ENCODE measurements at places on chromosomes 12 and 14.

- no peak for DNase-seq
These were observed at the start of gene KLHL33 for GRCh38 chr14:20435582-20436362. KLHL33 (minus strand) TSS chr14:20436166; CDS start chr14:20435811, 355 bp downstream.

GRCh38 chr12:108914121-108914531, 34.2 kb downstream of the DAO start:
- DNase-seq: no peak

DNA sequence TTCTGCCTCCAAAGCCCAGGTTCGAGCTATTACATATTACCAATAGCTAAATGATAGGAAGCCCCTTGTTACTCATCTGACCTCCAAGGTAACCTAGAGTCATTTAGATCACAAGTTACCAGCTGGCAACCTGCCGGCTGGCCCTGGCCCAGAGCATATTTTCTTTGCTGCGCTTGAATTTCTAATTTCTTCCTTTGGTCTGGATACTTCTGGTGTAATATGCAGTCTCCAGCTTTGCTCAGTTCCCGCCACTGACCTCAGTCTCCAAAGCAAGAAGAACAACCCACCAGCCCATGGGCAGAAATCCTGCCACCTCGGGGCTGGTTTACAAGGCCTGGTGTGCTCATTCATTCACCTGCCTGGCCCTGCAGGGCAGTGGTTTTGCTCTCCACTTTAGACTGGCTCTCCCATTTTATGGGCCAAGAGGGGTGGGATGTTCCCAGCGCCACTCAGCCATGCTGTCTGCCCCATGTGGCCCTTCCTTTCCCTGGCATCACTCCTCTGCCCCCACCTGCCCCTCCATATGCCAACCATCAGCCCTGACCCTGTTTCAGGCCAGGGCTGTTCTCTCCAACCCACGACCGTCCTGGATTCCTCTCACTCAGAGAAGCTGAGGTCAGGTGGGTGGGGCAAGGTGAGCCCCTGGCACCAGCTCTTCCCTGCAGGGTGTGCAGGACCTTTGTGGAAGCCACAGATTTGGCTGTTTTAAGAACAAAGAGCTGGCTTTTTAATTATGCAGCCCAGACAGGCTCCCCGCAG, 76.0 kb downstream of the PRIMA1 start:
- DNase-seq: no peak

- no peak for DNase-seq
These were observed 233.4 kb downstream of the SPTSSA start for GRCh38 chr14:34228650-34228976.

DNA sequence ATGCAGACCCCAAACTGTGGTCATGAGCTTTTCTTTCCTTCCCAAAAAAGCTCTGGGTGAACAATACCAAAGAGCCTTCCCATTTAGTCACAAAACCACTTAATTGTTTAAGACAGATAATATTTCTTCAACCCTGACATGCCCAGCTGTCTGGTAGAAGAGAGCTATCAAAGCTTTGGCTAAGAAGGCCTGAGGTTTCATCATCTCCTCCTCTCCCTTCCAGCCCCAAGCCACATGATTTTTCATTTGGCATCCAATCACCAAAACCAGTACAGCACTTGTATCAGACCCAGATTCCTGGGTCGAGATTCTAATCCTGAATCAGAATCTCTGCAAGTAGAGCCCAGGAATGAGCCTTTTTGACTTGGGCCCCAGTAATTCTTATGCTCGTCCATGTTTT, 199.6 kb upstream of the TMEM260 start:
- no peak for DNase-seq

- DNase-seq: no peak
These were observed 42.5 kb upstream of the PPP1CC start for GRCh38 chr12:110785240-110785639.

GRCh38 chr12:64059685-64060084, 162.4 kb downstream of the KICS2 start:
- no peak for DNase-seq

- no peak for DNase-seq
These were observed 115.7 kb downstream of the PCNX1 start for GRCh38 chr14:71022939-71023338.

DNA sequence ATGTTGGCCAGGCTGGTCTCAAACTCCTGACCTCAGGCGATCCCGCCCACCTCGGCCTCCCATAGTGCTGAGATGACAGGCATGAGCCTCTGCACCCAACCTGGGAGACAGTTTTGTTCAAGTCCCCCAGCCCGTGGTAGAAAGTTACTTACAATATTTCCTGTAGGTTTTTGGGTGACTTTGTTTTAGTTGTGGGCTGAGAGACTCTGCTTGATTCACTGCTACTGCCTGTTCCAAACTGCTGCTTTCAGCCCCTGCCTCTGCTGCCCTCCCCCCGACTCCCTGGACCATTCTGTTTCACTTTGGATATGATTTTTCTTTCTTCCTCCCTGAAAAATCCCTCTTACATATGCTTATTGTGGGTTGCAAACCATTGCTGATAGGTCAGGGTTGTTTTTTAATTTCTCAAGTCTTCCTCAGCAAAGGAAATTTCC, 13.4 kb upstream of the PCNX1 start:
- DNase-seq: no peak

GRCh38 chr12:96057986-96058553, 22.7 kb upstream of the LTA4H start:
- DNase-seq: no peak

GRCh38 chr12:70268972-70269371, 25.7 kb downstream of the CNOT2 start:
- DNase-seq: no peak

- DNase-seq: peak; percentile 88
These were observed 446 bp upstream of the SPATS2 start for GRCh38 chr12:49366652-49367380.

- no peak for DNase-seq
These were observed 95.0 kb downstream of the SYT1 start for GRCh38 chr12:78959556-78959955.

DNA sequence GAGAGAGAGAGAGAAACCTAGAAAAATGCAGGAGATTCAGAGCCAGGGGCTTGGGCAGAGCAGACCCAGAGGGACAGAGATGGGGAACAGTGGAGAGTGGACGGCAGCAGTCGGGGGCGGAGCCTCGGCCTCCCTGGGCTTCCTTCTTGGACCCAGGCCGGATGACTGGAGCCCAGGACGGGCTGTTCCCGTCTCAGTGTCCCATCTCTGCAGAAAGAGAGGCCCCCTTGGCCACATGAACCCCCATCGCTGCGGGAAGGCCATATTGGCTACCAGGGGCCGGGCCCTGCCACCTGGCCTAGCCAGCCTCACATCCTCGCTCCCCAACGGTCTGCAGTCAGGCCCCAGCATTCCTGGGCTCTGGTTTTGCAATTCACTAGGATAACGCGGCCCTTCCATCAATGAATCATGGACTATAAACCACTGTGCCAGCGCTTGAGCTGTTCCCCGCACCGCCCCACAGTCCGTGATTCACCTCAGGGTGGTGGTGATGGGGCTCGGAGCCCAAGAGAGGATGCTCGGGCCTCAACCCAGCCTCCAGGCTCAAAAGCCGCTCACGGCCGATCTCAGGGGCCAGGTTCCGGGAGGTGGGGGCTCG, 116.5 kb downstream of the RFLNA start:
- no peak for DNase-seq

DNA sequence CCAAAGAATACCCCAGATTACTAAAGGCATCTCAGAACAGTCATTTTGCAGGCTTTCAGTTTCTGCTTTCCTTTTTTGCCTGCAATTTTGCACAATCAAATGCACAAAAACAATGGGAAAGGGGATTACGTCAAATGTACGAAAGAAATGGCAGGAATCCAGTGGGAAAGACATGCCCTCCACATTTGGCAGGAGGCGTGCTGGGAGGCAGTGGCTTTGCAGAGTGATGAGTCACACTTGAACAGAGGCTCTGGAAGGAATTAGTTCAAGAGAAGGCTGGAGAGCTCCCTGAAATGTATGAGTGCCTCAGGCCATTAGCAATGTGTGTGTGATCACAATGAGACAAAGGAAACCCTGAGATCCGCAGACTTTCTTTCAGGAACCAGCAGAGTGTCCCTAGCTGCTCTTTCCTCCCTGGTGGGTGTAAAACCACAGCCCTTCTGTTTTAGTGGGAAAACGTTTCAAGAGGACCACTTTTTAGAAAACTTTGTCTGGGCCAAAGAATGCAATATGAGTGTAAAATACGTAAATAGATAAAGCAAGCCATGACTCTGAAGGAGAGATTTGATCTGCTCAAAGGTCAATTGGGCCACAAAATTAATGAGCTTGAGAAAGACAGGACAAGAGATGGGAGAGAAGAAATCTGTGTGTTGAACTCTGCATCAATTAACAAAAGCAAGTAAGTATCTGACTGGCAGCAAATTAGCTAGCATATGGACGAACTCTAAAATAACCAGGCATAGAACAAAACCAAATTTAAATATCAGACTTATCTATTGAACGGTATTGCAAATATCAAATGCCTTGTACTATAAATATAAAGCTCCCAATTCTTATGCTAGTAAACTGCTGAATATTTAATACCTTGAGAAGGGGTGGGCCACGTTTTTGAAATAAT, 155.4 kb upstream of the PDE3A start:
- no peak for DNase-seq

DNA sequence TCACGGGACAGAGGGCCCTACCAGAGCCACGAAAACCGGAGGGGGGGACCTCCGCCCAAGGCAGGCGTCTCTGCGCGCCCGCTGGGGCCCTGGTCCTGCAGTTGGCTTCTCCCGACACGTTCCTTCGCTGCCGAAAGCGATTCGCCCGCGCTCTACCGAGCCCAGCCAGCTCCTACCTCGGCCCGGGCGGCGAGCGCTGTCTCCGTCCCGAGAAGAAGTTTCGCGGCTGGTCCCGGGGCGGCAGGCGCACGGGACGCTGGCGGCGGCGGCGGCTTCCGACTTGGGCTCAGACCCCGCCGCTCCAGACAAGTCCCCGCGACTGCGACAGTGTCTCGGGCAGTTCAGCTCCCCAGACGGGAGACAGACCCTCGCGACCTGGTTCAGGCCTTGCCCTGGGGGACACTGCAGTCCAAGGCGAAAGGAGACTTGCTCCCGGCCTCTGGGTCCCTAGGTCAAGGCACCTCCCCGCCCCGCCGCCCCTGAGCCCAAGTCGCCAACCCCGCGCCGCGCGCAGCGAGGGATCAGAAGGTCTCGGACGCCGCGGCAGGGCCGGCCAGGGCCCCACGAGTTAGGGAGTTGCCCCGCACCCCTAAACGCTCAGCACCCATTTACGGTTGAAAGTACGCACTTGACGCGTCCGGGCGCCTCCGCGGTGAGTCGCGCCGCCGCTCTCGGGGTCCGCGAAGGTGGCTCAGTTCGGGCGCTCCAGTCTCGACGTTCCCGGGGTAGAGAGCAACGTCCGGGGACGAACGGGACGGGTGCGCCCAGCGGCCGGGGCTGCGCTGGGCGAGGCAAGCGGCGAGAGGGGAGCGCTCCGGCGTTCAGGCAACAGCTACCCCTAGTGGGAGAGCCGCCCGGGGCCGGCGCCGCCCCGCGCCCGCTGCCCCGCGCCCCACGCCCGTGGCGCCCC, 1.4 kb upstream of the DIO3 start:
- DNase-seq: no peak

GRCh38 chr12:5809586-5809985, 135.5 kb downstream of the ANO2 start:
- DNase-seq: no peak

GRCh38 chr12:67573566-67573965, 75.0 kb upstream of the DYRK2 start:
- DNase-seq: no peak

DNA sequence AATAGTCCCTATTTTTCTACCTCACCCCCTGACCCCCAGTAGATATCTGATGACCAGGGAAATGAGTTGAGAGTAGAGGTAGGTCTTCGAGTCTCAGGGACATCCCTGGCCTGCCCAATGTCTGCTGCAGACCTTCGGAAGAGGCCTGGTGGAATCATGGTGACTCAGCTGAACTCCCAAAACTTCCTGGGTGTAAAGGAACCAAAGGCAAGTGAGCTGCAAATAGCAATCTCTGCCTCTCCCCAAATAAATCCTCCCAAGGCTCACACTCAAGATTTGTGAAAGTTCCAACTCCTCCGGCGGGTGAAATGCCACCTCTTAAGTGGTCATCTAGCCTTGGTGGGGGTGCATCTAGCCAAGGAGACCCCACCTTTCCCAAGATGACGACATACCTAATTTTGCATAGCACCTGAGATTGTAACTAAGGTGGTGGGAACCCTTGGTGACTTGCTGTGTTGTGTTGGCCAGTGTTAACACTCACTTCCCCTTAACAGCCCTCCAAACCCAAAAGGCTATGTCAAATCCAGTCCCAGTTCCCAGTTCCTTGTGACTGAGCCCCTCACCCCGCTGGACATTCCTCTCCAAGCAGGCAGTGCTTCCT, 6.3 kb downstream of the ZFP36L1 start:
- no peak for DNase-seq

GRCh38 chr12:54040148-54040494, 7.3 kb downstream of the HOXC5 start:
- no peak for DNase-seq

GRCh38 chr12:93824514-93825500, 147.6 kb downstream of the CRADD start:
- DNase-seq: no peak

GRCh38 chr12:52005903-52006703, 643 bp upstream of the TAMALIN start:
- DNase-seq: no peak

DNA sequence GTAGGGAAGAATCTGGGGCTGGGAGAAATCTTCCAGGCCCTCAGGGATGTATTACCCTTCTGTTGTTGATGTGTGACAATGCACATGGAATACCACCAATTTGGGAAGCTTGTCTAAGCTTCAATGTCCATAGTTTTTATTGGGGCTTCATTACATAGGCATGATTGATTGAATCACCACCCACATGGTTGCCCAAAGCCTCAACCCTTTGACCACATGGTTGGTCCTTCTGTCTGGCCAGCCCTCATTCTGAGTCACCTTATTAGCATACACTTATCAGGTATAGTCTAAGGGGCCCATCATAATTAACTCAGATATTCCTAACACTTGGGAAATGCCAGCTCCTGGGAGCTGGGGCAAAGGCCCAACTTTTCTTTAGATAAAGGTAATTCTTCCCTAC, 93.3 kb downstream of the AKAP6 start:
- no peak for DNase-seq

GRCh38 chr12:110704750-110705149, 15.8 kb upstream of the HVCN1 start:
- DNase-seq: no peak

DNA sequence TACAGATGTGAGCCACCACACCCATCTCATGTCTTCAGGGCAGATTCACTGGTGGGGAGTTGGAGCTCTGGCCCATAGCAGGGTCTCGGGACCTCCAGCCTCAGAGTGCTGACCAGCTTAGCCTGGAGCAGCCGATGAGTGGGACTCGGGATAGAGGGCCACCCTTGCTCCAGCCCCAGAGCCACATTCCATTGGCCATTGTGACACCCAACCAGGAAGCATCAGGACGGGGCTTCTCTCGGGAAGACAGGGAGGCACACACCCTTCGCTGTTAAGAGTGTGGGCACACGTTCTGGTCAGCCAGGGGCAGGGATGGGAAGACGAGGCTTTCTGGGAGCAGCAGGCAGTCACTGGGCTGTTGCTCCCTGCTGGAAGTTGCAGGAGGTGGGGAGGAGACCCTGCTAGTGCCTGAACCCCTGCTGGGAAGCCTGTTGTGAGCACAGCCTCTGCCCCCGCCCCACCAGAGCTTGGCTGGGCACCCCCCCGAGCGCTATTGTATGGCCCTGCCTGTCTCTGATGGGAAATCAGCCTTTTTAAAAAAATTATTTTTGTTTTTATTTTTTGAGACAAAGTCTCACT, 1.6 kb downstream of the ADGRD1 start:
- DNase-seq: no peak
